ENCODE measurements at places on chromosomes 12 and 14.
A peak's percentile ranks its signal among the peaks of the same experiment; 100 is the strongest.

GRCh38 chr14:92690171-92691011 lies 58.0 kb downstream of the LGMN start:
- DNase-seq = peak; percentile 51

DNA sequence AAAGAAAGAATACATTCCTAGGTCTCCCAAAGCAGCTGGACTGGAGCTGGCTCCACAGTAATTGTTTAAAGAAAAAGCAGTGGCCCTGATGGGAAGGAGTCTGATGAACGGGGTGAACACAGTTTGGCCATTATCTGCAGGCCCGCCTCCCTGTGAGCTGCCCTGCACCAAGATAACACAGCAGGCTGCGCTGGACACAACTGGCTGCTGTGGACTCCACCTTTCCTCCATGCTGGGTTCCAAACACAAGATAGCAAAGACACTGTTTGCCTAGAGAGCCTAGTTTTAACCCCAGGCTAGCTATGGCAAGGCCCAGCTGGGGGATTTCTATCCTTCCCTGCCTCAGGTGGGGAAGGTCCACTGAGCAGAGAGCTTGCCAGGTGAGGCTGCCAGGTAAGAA lies 34.6 kb downstream of the ZFP36L1 start:
- DNase-seq = no peak

DNA sequence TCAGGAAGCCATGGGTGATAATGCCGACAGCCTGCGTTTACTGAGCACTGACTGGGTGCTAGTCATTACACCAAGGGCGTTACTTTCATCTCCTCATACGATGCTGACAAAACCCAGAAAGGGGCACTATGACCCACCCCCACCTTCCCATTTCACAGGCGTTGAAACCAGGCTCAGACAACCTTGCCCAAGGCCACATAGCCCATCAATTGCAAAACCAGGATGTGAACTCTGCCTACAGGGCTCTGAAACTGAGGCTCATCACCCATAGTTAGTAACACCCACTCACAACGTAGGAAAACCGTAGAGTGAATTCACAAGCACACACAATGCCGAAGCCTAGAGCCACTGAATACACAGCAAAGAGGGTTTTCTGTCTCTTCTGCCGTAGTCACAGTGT lies 119.9 kb downstream of the RIMBP2 start:
- no peak for DNase-seq

DNA sequence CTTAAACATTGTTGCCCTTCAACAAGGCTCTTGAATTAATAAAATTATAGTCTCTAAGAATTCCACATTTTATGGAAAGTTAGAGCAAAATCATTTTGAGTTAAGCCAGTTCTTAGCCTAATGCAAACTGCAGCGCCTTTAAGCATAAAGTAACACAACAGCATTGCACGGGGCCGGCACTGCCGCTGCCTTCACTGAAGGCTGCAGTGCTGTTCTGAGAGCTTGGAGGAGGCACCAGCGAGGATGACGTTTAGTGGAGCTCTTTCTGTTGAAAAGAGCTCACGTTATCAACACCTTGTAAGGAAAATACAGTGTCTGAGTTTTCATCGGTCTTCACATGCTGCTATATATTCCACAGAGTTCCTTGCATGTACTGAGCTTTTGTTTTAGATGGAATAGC lies 38.3 kb upstream of the DYNC1H1 start:
- no peak for DNase-seq

- no peak for DNase-seq
These were observed 80.3 kb downstream of the UNC79 start for GRCh38 chr14:93511001-93511400.

- peak; percentile 65 for DNase-seq
These were observed 503 bp downstream of the FBXO21 start for GRCh38 chr12:117189725-117190209.

- DNase-seq = peak; percentile 3
These were observed 64.3 kb downstream of the ANKS1B start for GRCh38 chr12:99920353-99920960.

DNA sequence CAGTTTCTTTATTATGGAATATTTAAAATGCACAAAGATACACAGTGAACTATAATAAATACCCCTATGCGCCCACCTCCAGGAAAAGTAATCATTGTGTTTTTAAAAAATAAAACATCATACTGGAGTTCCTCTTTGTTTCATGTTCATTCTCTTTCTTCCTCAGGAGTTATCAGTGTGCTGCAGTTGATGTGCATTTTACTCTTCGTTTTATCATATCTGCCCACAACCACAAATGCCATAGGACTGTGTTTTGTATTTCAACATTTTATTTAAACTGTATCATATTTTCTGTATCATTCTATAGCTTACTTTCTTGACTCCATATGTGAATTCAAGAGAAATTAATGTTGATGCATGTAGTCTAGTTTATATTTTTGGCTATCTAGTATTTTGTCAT lies 53.9 kb downstream of the TSHR start:
- no peak for DNase-seq

GRCh38 chr12:27246774-27247173 lies 2.7 kb downstream of the STK38L start:
- DNase-seq = no peak

GRCh38 chr12:53981634-53982565 lies 3.0 kb upstream of the HOXC10 start:
- no peak for DNase-seq

GRCh38 chr12:62802984-62803383 lies 132.0 kb downstream of the PPM1H start:
- DNase-seq = no peak

DNA sequence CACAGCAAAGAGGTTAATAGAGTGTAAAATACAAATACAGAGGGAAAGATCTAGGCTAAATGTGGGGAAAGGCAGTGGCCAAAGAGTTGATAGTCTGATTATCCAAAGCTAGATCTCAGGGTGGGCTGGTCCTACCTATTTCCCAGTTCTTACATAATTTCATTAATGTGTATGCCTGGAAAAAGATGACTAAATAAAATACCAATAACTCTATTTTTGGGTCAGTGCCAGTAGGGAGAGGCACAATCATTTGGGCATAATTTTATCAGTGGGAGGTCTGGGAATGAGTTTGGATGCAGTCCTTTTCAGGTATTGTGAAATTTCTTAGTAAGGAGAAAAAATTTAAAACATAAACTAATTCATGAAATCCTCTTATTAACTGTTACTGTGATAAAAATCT lies 30.6 kb upstream of the CLEC14A start:
- no peak for DNase-seq

DNA sequence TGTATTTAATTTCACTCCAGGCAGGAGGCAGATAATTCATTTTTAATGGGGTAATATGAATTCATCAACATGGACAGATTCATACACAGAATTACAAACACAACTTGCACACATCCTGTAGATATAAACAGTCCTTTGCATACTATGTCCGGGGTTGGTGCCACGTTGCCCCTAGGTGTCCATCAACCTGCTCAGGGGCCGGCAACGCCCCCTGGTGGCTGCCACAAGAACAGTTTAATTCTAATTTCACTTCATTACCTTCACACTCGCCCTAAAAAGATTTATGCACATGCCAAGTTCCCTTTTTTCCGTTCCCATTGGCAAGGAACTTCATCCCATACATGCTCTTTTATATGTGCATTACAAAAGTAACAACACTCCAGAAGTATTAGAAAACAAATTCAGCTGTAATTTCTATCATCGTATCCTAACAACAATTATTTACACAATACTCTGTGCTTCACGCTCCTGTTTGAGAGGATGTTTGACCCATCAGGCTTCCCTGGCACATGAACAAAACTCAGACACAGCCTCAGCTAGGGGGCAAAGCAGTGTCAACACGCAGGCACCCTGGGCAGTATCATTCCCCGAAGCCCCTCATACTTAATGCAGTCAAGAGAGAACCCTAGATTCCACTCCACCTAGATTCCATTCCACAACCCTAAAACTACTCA lies 15.5 kb downstream of the MANSC1 start:
- DNase-seq = peak; percentile 83

- DNase-seq = no peak
These were observed 196.3 kb downstream of the PPM1H start for GRCh38 chr12:62738616-62739015.

DNA sequence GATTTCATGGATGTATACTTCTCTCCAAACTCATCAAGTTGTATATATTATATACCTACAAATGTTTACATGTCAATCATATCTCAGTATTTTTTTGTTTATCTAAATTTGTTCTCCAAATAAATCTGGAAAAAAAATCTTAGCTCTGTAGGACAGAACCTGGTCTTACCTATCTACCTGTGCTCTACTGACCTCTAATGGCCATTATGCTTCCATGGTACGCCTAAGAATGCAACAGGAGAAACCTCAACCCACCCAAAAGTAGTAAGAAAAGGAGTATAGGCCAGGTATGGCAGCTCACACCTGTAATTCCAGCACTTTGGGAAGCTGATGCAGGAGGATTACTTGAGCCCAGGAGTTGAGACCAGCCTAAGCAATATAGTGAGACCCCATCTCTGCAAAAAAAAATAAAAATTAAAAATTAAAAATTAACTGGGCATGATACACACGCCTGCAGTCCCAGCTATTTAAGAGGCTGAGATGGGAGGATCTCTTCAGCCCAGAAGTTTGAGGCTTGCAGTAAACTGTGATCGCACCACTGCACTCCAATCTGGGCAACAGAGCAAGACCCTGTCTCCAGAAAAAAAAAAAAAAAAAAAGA lies 8.7 kb downstream of the OR11H4 start:
- DNase-seq = peak; percentile 33

- DNase-seq = no peak
These were observed 87.7 kb downstream of the GPR135 start for GRCh38 chr14:59377491-59377890.

DNA sequence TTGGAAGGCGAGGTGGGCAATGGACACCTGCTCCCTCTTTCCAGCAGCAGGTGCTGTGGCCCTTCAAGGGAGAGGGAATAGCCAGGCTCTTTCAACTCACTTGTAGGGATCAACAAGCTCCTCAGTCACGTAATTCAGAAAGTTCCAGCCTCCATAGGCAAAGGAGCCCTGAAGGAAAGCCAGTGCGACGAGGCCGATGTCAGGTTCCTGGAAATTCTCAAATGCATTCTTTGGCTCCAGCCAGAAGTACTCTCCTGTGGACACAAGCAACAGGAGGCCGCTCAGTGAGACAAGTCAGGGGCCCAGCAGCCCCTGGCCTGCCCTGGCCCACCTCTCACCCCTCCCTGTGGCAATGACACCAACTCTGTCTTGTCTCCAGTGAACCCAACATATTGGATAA lies 21.3 kb upstream of the CEBPE start:
- DNase-seq = no peak

- DNase-seq = no peak
These were observed 50.5 kb downstream of the HSPB8 start for GRCh38 chr12:119229205-119229604.

GRCh38 chr12:82848845-82849244 lies 162.1 kb downstream of the TMTC2 start:
- DNase-seq = no peak

- no peak for DNase-seq
These were observed 28.2 kb downstream of the CDK17 start for GRCh38 chr12:96371790-96372699.

GRCh38 chr12:41536813-41537490 lies 348.8 kb downstream of the PDZRN4 start:
- no peak for DNase-seq

DNA sequence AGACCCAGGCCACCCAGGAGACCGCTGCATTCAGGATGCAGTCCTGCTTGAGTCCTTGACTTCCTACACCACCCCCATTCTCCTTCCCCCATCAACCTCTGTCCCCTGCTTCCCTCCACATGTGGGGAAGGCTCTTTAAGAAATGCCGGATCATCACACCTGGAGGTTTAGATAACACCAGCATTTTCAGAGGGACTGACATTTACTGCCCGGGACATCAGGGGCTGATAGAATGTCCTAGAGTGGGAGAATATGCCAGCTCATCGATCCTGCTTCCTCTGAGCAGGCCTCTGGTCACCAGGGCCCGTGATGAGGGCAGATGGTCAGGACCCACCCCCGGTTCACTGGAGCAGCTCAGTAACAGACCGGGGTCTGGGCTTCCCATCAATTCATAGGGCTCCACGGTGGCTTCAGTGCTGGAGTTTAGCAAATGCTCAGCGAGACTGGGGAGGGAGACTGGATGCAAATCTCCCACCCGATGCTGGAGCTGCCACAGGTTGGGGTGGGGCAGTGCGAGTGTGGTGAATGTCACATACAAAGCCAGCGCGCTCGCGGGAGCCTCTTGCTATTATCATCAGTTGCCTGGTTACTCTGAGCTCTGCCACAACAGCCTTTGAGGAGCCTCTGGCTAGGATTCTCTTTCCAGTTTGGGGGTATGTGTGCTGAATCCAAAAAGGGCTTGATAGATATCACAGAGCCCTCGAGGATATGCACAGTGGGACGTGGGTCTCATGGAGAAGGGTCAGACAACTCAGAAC lies 111.6 kb downstream of the RBM19 start:
- DNase-seq = no peak

DNA sequence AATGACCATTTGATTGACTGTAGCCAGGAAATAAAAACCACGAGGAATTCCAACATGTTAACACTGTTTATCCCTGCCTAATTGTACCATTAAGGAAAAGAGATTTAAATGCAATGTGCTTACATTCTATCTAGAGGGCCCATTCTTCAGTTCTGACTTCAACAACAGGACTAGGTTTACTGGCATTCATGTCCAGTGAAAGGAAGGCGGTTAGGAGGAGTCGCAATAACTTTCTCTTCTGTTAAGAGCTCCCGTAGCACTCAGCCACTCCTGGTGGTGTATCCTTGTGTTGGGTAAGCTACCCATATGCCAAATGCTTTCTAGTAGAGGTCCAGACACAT lies 154.7 kb downstream of the STXBP6 start:
- DNase-seq = no peak

DNA sequence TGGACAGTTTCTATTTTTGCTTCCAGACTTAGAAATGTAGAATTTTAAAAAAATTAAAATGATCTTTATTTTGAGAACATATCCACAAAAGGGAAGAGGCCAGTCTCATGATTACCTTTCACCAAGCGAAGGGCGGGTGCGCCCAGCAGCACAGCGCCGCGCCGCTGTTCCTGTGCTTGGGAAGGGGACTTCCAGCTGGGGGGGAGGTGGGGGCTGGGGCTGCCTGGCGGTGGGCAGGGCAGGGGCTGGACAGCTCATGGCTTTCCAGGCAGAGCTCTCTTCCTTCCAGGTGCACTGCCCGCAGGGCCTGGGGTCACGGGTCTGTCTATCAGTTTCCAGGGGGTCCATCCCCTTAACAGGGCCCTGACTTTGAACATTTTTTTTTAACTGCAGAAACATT lies 199.9 kb downstream of the TTC7B start:
- no peak for DNase-seq

DNA sequence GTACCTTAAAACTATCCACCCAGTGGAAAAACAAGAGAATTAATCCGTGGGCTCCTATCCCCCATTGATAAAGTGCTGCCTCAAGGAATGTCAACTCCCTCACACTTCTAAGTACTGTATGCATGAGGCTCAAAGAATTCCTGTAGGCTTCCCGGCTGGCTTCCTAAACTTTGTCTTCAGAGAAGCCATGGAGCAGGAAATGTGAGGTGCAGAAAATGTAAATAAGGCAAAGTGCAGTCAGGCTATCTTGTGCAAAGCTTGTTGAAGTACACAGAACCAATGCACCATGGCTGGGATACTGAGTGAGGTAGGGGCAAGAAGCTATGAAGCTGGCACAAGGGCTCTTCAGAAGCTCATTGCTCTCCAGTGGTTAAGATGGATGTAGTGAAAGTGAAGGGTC lies 611.0 kb downstream of the FSCB start:
- no peak for DNase-seq

- peak; percentile 41 for DNase-seq
These were observed 88.5 kb downstream of the GXYLT1 start for GRCh38 chr12:42056130-42056529.
